Heart left ventricle (tissue), 16 donors: ENCODE measurements at places on chromosomes 4 and X. TPM values are rescaled to one million over a fixed set of nuclear protein-coding genes. Genes with fewer than 3 reads are reported as not detected.

The DRD5 gene
- not detected for total RNA-seq

The ADGRL3 gene
- total RNA-seq, result 7.6 TPM

The AMOT gene
- 2.0 TPM for total RNA-seq

The PCDH19 gene
- 0.88 TPM for total RNA-seq

- peak; percentile 34 for DNase-seq
These were observed at the start of gene SPOCK3 for GRCh38 chr4:167234316-167234881. TSS of gene SPOCK3 (minus strand) at chr4:167234494.

- no peak for DNase-seq
These were observed 192.4 kb downstream of the FAT4 start for GRCh38 chr4:125507141-125507540.

DNA sequence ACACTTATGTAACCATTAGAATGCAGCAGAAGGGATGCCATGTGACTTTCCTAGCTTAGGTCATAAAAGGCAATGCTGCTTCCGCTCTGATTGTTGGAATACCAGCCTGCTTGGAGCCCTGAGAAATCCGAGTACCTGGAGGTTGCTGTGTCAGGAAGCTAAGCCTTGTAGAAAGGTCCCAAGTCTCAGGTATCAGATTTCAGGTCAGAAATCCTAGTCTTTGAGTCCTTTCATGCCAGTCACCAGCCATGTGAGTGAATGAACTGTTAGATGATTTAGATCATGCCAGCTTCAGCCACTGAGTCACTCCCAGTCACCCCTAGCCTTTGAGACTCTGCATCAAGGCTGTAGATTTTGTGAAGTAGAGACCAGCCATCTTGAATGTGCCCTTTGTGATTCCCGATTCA is 23.5 kb downstream of the RAP1GDS1 start:
- DNase-seq, result no peak
